Neural progenitor cell (in vitro differentiated cells): ENCODE measurements at places on chromosomes 2 and 18. TPM values are rescaled to one million over a fixed set of nuclear protein-coding genes. Genes with fewer than 3 reads are reported as not detected.

The SEPTIN10 gene
- total RNA-seq = 96.9 and 160 TPM in 2 replicates

The PIEZO2 gene
- total RNA-seq = 4.2 and 4.4 TPM in 2 replicates

The ONECUT2 gene
- total RNA-seq = 0.06 and 0.15 TPM in 2 replicates

The PDE11A gene
- total RNA-seq = 0.13 and 0.62 TPM in 2 replicates

The CHST9 gene
- total RNA-seq = 0.77 and 1.3 TPM in 2 replicates

DNA sequence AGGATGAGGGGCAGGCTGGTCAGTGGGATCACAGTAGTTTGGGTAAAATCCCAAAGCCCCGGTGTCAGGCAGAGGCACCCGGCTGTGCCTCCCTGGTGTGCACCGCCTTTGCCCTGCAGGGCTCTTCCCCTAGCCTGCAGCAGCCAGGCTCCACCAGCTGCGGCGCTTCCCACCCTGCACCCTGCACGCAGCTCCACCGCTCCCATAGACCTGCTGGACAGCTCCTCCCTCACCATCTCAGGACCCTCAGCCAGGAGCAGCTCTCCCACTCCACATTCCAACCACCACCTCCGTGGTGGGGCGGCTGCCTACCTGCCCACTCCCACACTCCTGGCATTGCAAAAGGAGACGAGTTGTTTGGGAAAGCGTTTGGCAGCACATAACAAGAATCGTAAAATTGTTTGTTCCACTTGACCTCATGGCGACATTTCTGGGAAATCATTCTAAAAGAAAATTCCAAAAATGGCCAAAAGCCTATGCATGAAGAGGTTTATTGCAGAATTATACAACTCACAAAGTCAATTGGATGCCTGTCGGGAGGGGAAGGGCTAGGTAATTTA, 287.4 kb upstream of the HDAC4 start:
- no peak for DNase-seq

DNA sequence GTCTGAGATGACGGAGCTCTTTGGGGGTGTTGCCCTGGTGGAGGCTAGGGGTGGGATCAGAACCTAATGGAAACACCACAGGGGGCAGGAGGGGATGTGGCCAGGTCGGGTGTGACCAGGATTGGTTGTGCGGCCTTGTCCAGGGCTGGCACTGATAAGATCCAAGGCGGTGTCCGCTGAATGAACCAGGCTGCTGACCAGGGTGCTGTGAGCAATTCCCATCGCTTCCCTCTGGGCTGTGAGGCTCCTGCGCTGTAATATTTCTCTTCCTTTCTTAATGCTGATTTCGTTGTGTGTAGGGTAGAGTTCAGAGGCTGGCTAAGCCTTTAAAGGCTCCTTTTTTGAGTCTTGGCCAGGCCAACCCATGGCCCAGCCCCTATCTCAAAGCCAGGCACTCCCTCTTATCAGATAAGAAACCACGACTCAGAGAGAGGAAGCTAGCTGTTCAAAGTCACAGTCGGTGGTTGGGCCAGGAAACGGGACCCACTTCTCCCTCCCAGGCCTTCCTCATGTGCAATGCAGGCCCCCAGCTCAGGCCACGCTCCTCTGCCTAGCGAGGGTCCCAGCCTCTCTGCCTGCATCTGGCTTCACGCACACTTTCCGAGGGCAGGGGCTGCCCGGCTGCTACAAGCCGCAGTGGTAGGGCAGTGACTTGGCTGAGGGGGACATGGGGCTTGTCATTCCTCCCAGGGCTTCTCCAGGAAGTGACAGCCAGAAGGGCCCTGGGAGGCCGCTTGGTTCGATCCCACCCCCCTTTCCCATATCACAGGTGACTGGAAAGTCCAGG, 26.0 kb upstream of the FOSL2 start:
- DNase-seq = no peak

DNA sequence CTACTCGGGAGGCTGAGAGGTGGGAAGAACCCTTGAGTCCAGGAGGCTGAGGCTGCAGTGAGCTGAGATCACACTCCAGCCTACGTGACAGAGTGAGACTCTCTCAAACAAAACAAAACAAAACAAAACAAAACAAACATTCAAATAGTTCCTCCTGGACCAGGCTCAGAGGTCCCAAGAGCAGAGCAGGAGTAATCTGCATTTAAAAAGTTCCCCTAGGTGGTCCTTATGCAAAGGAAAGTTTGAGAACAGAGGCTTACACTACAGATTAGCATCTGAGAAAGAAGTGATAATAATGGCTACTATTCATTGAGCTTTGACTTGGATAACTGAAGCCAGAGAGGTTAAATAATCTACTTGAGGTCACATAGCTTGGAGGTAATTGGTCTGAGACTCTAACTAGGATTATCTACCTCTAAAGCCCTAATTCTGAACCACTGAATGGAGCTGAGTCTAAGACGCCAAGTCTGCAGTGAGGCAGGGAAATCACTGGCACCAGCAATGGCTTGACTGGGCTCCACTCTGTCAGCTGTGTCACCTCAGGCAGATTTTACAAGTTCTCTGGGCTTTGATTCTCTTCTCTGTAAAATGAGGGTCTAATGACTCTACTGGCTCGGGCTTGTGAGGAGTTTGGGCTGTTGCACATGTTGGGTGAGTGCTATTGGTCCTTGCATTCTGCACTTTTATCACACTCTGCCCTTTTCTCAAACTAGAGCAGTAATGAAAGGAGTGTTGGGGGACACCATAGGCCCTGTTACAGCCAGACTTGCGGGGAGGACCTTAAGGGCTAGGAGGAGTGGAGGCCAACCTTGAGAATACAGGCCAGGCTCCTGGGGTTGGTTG, 29.2 kb upstream of the DLX2 start:
- peak; percentile 86 for DNase-seq

DNA sequence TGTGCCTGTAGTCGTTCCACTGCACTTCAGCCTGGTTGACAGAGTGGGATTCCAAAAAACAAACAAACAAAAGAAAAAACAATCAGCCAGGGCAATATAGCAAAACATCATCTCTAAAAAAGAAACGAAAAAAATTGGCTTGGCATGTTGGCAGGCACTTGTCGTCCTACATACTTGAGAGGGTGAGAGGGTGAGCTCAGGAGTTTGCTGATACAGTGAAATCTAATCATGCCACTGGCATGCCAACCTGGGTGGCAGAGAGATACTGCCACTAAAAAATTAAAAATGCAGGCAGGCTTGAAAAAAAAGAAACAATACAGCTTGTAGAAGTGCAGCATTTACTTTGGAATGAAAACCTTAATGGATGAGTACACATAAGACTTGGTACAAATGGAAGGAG, 282.9 kb upstream of the RGPD4 start:
- DNase-seq = no peak

GRCh38 chr2:237351796-237352195, 62.2 kb downstream of the COL6A3 start:
- DNase-seq = no peak

DNA sequence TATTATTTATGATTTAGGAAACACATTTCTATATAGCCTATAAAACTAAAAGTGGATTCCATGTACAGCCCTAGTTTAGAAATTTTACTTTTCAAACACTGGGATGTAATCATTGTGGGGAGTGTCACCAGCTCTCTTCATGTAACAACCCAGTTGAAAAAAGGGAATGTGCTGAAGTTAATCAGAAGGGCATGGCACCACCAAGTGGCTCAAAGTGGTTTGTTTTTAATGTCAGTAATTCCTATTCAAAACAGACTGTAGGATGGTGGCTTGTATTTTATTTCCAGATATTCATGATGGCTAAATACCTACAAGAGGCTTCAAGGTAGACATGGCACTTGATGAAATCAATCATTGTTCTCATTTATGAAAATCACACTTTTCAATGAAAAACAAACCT, 58.1 kb upstream of the TMEM182 start:
- DNase-seq = peak; percentile 31

DNA sequence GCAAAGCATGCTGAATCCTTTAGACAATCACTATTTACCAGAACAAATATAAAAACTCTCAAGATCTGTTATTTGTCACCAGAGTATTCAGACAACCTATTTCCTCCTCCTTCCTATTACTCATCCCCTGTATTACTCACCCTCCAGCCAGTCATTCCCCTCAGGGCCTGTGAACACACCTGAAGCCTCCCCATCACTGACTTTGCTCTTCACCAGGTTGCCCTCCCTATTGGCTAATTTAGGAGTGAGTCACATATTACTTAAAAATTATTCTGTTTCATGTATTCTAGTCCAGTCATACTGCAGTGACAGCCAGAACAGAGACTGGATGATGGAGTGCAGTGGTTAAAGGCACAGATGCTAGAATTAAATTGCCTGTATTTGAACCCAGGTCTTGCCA, 3.7 kb upstream of the ATG16L1 start:
- no peak for DNase-seq

- no peak for DNase-seq
These were observed 26.6 kb downstream of the MYL1 start for GRCh38 chr2:210288408-210288807.

DNA sequence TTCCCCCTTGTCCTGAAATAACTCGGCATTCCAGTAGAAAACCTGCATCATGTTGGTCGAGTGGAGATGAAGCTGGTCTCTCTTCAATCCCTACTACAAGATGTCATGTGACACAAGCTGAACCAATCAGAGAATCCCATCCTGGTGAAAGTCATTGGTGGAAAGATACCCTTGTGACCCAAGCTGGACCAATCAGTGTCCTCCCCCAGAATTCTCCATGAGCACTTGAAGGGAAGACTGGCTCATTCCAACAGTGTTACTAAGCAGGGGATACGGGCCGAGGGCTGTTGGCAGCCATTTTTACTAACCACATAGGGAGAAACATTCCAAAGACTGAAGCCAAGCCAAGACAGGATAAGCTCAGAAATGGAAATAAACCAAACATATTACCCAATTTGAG, 298.3 kb downstream of the ICOS start:
- DNase-seq = no peak

DNA sequence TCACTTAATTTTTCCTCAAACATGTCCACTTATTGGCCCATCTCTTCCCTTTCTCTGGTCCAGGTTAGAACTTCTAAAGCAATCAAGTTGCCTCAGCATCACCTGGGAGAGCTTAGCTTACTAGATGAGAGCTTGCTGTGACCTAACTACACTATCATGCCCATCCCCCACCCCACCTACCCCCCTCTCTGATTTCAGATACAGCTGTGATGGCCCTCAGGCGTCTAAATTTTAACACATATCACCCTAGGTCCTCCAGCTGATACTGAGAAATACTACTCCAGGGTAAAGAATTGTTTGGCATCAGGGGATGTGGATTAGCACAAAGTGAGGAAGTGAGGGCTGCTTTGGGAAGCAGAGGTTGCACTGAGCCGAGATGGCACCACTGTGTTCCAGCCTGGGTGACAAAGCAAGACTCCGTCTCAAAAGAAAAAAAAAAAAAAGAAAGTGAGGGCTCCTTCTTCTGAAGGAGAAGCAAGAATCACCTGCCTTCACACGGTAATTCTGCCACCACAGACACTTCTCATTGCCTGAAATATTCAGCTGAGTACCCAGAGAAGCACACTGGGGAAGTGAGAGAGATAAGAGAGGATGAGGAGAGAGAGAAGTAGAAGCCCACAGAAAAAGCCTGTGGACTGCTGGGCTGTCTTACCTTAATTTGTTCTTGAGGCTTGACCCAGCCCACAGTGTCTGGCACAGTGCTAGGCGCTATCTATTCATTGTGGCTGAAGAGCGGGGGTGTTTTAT, 263.4 kb downstream of the ASXL3 start:
- DNase-seq = no peak

GRCh38 chr2:132448331-132448730, 31.7 kb downstream of the GPR39 start:
- DNase-seq = peak; percentile 13

DNA sequence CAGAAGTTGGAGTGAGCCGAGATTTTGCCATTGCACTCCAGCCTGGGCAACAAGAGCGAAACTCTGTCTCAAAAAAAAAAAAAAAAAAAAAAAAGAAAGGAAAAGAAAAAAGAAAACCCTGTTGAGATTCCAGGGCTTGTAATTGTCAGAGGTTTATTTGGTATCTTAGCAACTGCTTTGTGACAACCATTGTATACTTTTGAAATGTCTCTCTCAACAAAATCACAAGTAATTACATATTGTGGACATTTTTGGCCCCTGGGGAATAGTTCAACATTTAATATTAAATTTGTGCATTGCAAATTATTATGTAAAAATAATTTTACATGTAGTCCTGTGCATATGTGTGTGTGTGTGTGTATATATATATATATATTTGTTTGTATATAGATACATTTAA, 270.8 kb downstream of the GALNT13 start:
- no peak for DNase-seq

GRCh38 chr2:15556311-15556930, 4.7 kb downstream of the NBAS start:
- no peak for DNase-seq

DNA sequence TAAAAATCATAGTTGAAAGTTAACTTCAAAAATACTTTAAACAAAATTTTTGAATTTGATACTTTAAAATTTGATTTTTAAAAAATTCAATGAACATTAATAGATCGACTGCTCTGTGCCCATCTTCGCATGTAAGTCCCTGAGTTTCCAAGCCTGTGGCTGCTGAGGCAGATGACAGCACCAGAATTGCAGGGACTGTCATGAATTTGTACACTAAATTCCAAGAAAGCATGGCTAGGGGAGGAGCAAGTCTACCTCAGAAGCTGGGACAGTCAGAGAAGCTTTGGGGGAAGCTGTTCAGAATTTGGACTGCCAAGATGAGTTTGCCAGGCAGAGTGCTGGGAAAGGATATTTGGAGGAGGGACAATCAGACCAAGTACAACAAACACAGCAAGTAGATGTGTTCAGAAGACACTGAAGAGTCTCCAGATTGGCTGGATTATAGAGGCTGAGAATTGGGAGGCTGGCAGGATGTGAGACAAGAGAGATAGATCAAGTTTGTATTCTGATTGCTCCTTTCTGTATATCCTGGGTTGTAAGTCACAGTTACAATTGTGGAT, 79.0 kb downstream of the ASXL3 start:
- no peak for DNase-seq

GRCh38 chr2:239298116-239298804, 102.6 kb downstream of the HDAC4 start:
- no peak for DNase-seq

DNA sequence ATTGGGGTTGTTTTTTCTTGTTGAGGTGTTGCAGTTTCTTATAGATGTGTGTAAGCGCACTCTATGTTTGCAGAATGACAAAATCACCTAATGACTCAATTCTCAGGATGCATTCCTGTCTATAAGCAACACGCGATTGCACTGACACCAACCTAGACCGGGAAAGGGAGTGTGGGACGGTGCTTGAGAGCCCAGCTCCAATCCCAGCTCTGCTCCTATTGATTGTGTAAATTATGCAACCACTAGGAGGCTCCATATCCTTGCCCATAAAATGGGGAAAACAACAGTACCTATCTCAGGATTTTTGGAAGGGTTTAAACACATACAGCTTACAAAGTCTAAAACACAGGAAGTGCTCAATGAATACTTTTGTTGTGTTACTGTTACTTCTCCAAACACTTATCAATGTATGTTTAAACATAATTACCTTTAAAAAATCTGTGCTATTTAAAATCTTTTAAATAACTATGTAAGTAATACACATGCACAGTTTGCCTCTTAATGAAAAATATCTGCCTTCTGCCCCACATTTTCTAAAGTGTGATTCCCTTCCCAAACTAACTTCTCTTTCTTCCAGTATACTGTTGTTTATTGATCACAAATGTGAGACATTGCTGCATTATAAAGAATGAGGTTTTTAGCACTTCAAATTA, 132.5 kb downstream of the SPHKAP start:
- DNase-seq = peak; percentile 75

GRCh38 chr2:151918308-151918707, 90.1 kb upstream of the ARL5A start:
- no peak for DNase-seq
